ENCODE measurements at places on chromosomes 6 and 20. TPM values are rescaled to one million over a fixed set of nuclear protein-coding genes. Genes with fewer than 3 reads are reported as not detected.

OOEP gene
- not detected for total RNA-seq

RNF217 gene
- total RNA-seq, result 9.5 TPM

DIDO1 gene
- total RNA-seq, result 21.3 TPM

PTK6 gene
- total RNA-seq, result 2.7 TPM

HELZ2 gene
- 9.3 TPM for total RNA-seq

COL11A2 gene
- 0.90 TPM for total RNA-seq

HMGCLL1 gene
- 0.07 TPM for total RNA-seq

BNIP5 gene
- not detected for total RNA-seq

MACROD2 gene
- 0.64 TPM for total RNA-seq

BPIFA3 gene
- total RNA-seq, result not detected
